ENCODE measurements at places on chromosomes 13 and 19. TPM values are rescaled to one million over a fixed set of nuclear protein-coding genes. Genes with fewer than 3 reads are reported as not detected.
A peak's percentile ranks its signal among the peaks of the same experiment; 100 is the strongest.

GRCh38 chr19:34489175-34489574 lies 7.6 kb downstream of the WTIP start:
- no peak for DNase-seq

- DNase-seq: no peak
These were observed 7.5 kb downstream of the DYRK1B start for GRCh38 chr19:39826311-39826945.

DNA sequence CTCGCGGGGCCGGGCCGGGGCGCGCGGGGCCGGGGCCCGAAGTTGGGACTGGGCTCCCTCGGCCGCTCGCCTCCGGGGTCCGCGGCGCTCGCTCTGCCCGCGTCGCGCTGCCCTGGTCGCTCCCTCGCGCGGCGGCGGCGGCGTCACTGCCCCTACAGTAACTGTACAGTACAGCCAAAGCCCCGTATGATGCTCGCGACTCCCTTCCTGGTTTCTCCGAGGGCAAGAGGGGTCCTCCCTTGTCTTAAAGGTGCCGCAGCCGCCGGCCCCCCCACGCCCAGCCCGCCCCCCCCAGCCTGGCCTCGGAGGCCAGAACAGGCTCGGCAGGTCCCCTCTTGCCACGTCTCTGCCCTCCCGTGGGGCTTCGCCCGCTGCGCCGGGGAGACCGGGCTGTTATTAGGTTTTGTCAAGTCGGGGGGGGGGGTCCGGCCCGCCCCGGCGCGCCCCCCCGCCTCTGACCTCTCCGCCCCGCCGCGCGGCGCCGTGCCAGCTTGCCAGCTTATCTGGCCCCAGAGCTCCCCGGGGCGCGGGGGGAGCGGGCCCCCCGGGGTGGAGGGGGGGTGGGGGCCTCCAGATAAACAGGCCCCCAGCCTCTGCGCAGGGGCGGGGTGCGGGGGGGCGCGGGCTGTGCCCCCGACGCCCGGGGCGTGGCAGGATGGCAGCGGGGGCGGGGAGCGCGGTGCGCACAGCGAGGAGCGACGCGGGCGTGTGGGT lies at the start of gene ZBTB7A:
Gene ZBTB7A (minus strand): TSS at position 218 of the 714 bp plus-strand sequence. CDS start 11,667 bp downstream, outside the sequence.
- DNase-seq: peak; percentile 81

DNA sequence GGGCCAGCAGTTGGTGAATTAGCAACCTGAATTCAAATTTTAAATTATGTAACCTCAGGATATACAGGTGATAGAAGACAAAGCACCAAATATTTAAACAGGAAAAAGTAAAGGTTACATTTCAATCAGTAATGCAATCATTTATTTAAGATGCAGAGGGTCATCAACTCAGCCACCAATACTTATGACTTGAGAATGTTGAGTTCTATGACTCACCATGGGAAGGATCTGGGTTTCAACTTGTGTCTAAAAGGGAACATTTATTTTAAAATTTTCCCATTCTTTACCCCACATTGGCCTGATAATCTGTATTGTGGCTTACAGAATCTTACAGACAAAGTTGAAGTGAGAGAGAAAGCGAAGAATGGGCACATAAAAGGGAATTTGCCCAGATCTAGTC lies 418.0 kb downstream of the NDFIP2 start:
- no peak for DNase-seq

DNA sequence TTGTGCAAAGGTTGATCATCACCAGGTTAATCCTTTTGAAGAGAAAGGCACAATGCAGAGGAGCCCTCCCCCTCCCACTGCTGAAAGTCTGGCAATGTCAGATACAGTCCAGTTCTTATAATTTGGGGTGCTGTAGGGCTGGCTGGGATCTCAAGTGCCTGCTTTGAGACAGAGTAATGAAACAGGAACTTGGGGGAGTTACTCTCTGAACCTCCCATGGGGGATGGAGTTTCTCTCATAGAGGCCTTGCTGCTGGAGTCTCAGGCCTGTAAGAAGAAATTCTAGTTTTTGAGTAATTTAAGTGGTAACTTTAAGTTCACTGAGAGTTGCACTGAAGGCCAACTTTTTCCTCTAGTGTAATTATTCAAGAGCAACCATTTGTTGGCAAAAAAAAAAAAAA lies 410.5 kb downstream of the KCNRG start:
- no peak for DNase-seq

DNA sequence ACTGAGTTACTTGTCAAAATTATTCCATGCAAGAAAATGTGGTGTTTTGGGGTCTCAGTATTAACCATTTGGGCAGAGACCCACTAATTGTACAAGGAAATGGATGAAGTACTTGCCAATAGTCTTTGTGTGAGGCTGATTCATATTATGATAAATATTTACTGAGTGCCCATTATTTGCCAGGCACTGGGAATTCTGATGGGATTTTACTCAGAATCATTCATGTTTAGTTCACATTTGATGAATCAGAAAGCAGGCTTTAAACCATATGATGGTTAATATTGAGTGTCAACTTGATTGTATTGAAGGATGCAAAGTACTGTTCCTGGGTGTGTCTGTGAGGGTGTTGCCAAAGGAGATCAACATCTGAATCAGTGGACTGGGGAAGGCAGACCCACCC lies 66.2 kb upstream of the SOX21 start:
- DNase-seq: no peak

- no peak for DNase-seq
These were observed 30.6 kb downstream of the SYDE1 start for GRCh38 chr19:15137777-15138176.

DNA sequence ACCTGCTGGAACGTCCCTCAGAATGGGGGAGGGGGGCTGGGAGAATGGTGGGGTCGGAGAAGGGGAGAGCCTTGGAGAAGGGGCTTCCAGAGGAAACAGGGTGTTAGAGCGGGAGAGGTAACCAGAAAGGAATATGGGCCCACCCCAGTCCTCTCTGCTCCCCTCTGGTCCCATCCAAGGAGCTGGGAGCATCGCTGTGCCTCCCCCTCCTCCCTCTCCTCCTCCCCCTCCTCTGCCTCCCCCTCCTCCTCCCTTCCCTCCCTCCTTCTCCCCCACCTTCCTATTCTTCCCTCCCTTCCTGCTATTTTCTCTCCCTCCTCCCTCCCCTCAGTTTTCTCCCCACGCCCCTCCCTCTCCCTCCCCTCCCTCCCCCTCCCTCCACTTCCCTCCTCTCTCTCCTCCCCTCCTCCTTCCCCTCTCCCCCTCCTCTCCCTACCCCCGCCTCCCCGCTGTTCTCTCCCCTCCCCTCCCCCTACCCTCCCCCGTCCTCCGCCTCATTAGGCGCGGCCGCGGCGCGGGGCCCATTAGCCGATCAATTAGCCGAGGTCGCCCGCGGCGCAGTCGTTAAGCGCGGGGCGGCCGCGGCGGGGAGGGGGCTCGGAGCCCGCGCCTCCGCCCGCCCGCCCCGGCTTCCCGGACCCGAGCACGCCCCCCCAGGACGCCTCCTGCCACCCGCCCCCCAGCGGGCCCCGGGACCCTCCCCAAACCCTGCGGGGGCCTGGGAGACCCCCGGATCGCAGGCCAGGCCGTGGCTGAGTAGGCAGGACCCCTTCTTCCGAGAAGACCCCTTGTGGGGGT lies 15.4 kb downstream of the TLE5 start:
- no peak for DNase-seq

DNA sequence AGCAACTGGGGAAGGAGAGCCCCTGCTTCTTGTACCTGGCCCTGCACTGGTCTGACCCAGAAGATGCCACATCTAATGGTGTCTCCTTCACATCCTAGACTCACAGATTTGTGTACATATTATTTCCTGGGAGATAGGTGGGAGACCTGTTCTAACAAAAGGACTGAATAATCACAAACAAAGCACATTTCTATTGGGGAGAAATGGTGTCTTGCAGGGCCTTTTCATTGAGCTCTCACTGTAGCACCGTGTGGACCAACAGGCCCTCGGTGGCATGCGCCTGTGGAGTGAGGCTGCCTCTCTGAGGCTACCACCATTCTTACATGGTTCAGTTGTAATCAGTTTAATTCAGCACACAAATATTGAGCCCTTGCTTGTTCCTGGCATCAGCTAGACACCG lies 989 bp upstream of the SACS start:
- DNase-seq: no peak

DNA sequence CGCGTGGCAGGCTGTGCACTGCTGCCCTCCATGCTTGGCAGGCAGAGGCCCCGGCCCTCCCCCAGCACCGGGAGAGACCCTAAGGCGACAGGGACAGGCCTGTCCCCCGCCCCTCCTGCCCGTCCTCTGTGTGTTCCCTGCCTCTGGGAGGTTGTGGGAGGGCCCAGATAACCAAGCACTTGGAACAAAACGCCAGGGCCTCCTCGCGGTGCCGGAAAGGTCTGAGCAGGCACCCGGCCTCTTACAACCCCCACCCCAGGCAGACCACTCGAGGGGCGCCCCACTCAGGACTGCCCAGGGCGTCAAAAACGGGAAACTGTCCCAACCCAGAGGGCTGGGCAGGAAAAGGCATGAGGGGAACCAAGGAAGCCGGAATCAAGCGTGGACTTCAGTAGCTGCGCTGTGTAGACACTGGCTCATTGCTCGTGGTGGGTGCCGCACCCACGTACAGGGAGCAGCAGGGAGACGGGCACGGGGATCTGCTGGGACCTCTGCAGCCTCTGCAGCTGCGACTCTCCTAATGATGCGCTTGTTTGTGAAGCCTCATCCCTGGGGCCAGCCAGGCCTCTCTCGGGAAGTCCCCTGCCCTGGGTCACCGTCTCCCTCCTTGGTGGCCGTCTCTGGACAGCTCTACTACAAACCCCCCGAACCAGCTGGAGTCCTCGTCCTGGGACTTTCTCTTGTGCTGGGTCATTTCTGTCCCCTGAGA lies 20.0 kb downstream of the GNA11 start:
- no peak for DNase-seq

DNA sequence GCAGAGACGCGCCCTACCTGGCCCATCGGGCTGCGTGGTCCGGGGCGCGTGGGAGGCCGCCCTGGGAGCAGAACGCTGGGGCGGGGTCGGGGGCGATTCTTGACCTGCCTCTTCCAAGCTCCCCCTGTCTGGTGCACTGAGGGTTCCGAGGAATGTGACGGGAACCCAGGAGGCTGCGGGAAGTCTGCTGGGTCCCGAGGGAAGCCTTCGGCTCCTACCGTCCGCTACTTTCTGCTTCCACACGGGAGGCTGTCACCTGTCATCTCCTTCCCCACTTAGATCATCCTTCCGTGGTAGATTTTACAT lies 781 bp upstream of the SPRYD7 start:
- no peak for DNase-seq

- no peak for DNase-seq
These were observed 4.7 kb upstream of the MVB12A start for GRCh38 chr19:17415121-17415520.

DNA sequence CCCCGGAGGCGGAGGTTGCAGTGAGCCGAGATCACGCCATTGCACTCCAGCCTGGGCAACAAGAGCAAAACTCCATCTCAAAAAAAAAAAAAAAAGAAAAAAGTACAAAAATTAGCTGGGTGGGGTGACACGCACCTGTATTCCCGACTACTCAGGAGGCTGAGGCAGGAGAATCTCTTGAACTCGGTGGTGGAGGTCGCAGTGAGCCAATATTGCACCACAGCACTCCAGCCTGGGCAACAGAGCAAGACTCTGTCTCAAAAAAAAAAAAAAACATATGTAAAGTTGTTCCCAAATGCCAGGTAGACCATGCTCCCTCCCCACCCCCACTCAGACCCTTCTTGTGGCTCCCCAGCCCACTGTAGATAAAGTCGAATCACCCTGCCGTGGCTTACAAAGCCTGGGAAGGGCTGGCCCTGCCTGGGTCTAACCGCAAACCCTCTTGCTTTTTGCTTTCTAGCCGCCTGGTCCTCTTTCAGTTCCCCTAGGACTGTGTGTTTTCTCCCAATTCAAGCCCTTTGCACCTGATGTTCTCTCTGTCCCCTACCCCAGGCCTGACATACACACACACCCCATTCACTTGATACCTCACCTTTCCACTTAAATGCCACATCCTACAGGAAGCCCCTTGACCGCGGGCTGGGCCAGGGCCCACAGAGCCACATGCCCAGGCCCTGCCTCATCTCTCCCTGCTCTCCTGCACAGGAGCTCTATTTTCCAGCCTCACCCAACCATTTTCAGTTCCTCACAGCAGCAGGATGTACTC lies 34.4 kb downstream of the MAP4K1 start:
- DNase-seq: no peak

GRCh38 chr13:48542581-48543341 lies 9.9 kb upstream of the RCBTB2 start:
- no peak for DNase-seq

- no peak for DNase-seq
These were observed 307.9 kb upstream of the MAB21L1 start for GRCh38 chr13:35784286-35784951.

DNA sequence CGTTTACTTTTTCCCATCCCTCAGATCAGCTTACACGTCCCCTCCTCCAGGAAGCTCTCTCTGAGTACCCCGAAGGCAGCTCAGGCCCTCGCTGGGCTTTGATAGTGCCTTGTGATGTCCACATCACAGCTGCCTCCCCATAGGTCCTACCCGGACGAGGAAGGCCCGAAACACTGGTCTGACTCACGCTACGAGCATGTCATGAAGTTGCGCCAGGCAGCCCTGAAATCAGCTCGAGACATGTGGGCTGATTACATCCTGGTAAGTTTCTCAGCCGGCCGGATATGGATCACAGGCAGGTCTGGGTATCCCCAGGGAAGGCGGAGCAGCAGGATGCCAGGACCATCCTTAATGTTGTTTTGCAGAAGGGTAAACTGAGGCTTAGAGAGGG lies 4.8 kb downstream of the COLGALT1 start:
- DNase-seq: no peak

- peak; percentile 71 for DNase-seq
These were observed at the start of gene SLC8A2 for GRCh38 chr19:47471733-47472457. Gene SLC8A2 (minus strand): TSS chr19:47471893. CDS start chr19:47466403, 5,490 bp downstream.

DNA sequence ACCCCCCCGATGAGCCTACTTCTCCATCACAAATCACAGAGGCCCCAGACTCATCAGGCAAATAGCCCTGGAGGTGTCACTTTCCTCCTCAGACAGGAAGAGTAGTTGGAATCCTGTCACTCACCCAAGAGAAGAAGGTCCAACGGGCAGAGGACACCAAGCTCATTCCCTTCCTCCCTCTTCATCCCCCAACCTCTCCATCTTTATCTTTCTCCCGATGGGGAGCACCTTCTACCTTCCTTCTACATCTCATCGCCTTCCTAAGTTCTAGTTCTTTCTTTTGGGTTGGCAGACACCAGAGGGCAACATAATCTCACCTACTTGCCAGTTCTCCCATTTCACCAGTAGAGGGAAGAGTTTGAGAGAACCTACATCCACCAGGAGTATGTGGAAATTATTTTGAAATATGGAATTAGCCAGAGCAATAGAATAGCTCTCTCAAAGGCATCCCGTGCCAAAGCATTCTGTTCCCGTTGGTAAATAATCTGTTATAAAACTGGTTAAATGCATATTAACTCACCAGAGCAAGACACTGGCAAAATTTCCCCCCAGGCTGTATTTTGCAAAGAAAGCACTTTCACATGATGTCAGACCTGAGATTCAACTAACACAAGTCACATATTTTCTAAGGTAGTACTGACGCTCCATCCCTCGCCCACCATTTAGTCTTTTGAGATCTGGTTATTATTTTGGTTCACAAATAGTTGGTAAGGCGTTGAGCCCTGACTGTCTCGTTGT lies 55.0 kb downstream of the ZIC5 start:
- DNase-seq: peak; percentile 45

- no peak for DNase-seq
These were observed 186.1 kb upstream of the KLF12 start for GRCh38 chr13:74320282-74320681.

Gene TEX26
- not detected for total RNA-seq

Gene ZNF57
- 4.7 TPM for total RNA-seq

Gene KCTD4
- not detected for total RNA-seq

Gene ARHGAP33
- 15.8 TPM for total RNA-seq

Gene ERICH4
- not detected for total RNA-seq

All from CD4-positive, alpha-beta memory T cell (primary cell).